ENCODE measurements at places on chromosomes 12 and 14.
A peak's percentile ranks its signal among the peaks of the same experiment; 100 is the strongest.

- DNase-seq = peak; percentile 77
Observed at GRCh38 chr12:54220092-54220557, 31.3 kb upstream of the SMUG1 start.

- no peak for DNase-seq
Observed at GRCh38 chr14:102344485-102344884, 18.2 kb downstream of the CINP start.

- peak; percentile 62 for DNase-seq
Observed at GRCh38 chr12:55724226-55724939, 4.2 kb downstream of the RDH5 start.

- DNase-seq = no peak
Observed at GRCh38 chr12:126093908-126094307, 1028.7 kb downstream of the AACS start.

DNA sequence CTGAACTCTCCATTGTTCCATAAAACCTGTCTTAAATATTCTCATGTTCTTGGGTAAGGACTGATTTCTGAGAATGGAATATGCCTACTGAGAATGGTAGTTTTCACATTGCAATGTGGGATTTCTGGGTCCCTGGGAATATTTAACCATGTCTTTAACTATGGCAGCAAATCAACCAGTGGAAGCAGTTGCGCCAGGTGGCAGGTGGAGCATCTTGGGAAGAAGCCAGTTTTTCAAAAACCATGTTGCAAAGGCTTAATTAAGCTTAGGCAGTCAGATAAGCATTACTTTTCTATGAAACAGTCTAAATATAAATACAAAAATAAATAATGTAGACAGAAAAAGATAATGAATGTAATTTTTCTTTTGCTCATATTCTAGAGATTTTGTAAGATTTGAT, 448.1 kb downstream of the ADAMTS20 start:
- DNase-seq = no peak

DNA sequence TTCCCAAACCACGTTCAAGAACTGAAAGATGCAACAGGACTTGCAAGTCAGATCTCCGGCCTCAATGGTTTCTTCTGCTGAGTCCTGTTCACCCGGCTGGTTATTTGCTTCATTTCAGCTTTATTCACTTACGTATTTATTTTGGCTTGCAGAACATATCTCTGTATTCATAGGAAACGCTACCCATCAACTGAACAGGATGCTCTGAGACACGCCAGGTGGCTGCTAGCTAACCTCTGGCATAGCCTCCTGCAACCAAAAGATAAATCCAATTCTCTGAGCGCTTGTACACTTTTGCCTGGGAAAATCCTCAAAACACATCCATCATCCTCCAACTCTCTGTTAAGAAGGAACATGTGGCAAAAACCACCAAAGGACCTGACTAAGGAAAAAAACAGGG, 17.3 kb downstream of the MAP3K9 start:
- DNase-seq = no peak

GRCh38 chr14:100652744-100653143, 65.5 kb upstream of the BEGAIN start:
- no peak for DNase-seq

DNA sequence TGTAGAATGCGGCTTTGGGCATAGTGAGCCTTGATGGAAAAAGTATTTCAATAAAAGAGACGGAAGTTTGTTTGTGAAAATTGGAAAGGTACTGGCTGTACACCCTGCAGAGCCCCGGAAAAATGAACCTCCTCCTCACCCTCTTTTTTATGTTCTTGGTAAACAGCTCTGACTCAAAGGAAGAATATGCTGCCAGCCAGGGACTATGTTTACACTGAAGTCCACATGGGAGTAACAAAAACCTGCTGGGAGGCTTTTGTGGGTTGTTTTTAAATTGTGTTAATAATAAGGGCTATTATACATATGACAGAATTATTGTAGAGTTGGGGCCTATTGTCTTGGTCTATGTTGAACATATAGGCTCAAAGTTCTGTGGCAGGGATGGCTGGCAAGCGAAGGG, 70.7 kb downstream of the TTC8 start:
- no peak for DNase-seq

DNA sequence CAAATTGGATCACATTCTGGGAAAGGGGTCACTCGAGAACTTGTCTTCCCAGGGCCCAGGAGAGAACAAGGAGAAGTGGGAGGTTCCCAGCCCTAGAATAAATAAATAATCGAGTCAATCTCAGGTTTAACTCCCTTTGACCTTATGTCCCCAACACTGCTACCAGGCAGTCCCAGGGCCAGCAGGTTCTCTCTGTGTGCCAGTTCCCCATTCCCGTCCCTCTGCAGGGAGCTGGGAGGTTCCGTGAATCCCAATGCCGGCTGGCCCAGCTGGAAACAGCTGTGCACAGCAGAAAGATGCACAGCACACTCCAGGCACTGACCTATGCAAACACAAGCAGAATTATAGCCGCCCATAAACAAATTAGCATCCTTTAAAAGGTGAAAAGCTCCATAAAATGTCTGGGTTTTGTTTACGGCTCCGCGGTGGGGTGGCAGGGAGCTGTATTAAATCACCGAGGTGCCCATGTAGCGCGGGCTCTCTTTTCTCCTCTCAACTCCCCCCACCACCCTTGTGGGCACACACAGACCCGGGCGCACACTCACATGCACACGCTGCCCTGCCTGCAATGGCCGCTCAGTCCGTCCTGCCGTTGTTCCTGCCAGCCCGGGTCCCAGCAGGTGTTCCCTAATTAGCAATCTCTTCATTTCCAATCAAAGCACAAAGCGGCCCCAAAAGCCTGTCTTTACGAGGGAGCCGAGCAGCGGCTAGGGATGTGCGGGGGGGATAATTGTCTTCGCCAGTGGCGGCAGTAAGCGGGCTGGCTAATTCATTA, 46.6 kb upstream of the ESRRB start:
- no peak for DNase-seq

- DNase-seq = no peak
Observed at GRCh38 chr12:788288-788687, 35.9 kb downstream of the WNK1 start.

- DNase-seq = no peak
Observed at GRCh38 chr12:12442548-12443071, 85.7 kb downstream of the BORCS5 start.

- DNase-seq = no peak
Observed at GRCh38 chr14:90290337-90291011, 34.1 kb downstream of the PSMC1 start.

DNA sequence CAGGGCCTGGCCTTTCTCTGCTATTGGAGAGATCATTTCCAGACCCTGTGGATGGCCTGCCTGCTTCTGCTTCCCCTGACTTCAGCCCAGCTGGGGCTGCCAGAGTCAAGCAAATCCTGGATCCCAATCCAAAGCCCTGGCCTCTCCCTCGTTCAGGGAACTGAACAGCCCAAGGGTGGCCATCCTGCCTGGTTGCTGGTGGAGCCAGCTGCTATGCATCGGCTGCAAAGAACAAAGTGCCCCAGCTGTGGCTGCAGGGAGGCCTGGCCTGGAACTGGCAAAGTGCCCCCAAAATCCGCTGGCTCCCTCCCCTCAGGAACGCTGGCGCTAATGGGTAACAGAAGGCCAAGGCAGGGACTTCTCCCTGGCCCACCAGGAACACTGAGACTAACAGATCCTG, 56.4 kb downstream of the LRRC74A start:
- no peak for DNase-seq

- DNase-seq = no peak
Observed at GRCh38 chr12:55708695-55709233, 1.1 kb upstream of the ITGA7 start.

- DNase-seq = no peak
Observed at GRCh38 chr14:86035882-86036281, 505.9 kb downstream of the FLRT2 start.

DNA sequence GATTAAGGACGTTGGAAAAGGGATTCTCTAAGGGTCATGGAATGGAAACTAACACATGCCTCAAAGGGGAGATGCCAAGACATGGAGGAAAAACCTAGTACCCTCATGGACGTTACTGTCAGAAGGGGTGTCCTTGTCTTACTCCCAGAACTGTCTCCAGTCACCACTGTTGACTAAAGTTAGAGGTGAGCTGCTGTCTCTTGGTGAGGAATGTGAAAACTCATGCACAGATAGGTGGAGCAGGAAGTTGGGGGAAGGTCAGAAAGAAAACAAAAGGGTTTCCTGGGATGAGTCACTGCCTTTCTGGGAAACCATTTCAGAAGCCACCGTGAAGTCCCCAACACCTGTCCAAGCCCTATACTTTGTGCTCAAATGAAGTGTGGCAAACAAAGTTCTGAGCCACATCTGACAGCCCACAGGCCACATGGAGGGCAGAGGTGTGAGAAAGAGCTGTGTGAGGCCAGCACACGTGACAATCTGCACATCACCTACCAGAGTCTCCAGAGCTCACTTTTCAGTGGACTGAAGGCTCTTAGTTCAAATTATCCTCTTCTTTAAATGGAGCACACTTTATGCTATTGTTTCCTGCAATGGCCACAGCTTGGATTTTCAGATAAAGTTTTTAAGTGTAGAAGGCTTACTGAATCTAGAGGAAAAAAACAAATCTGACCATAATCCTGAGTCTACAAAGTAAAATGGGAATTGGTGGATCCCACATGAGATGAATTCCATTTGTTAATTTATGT, 92.9 kb upstream of the EGLN3 start:
- no peak for DNase-seq

- no peak for DNase-seq
Observed at GRCh38 chr12:115261691-115262398, 577.9 kb upstream of the TBX3 start.

DNA sequence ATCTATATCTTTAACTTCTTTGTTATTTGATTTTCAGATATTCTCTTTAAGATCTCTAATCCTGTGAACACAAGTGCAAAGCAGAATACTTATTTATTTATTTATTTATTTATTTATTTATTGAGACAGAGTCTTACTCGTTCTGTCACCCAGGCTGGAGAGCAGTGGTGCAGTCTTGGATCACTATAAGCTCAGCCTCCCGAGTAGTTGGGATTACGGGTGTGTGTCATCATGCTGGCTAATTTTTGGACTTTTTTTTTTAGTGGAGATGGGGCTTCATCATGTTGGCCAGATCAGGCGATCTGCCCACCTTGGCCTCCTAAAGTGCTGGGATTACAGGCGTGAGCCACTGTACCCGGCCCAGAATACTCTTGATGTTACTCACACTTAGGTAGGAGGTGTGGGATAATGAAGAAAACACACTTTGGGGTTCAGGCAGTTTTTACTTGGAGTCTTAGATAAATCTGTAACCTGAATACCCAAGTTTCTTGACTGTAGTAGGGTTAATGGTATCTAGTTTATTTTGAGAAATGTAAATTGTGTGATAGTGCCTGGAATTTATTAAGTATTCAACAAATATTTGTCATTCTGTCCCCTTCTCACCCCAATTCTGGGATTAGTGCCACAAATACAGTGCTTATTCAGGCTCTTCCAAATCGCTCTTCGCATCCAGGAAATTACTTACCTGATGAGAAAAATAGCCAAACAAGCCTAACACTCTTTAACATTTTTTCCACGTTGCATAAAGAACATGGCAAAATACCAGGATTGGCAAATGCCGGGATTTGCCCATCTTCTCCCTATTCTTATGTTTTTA, 33.0 kb downstream of the METAP2 start:
- no peak for DNase-seq

GRCh38 chr12:101172316-101172715, 37.7 kb downstream of the SLC5A8 start:
- DNase-seq = no peak

- no peak for DNase-seq
Observed at GRCh38 chr14:68800390-68800789, 7.5 kb upstream of the ZFP36L1 start.

DNA sequence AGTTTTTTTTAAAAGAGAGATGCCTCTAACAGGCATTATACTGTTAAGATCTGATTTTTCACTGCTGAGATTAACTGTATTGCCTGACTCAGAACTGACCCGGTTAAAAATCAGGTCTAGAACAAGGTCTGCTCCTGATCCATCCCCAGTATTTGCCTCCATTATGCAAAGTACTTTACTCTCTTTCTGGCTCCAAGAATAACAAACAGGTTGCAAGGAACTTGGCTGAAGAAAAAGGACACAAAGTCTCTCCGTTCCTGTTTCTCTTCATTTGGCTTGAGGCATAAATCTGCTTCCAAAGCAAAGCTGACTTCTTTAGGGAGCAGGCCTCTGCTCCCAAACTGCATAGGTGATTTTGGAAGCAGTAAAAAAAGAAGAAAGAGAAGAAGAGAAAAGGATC, 199.3 kb upstream of the PDZRN4 start:
- no peak for DNase-seq

- no peak for DNase-seq
Observed at GRCh38 chr14:89296281-89296745, 120.7 kb downstream of the FOXN3 start.

GRCh38 chr12:131221957-131222328, 268.2 kb downstream of the ADGRD1 start:
- no peak for DNase-seq

DNA sequence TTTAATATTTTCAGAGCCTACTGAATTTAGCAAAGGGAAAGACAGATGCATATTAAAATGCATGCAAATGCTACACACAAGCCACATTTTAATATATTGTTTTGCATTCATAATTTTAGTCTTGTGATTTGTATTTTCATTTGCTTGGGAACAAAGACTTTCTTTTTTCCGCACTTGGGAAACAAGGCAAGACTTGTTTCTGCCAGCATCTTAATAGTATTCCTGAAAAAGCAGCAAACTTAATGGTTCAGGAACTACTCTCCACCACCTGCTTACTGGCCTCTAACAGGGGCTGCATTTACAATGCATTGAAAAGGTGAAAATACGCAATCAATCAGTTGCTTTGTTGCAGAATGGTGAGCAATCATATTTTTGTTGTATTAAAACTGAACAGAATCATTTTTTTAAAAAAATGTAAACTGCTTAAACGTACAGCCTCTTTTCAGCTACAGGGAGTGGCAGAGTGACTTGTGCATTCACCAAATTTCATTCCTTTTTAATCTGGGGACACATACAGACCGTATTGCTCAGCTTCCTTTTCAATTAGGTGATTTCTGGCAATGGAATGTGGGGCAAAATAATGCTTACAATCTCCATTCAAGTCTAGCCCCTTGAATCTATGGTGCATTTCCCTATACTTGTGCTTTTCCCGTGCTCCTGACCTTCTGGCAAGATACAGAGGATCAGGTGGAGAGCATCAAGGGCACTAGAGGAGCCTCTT, 144.1 kb upstream of the BTG1 start:
- no peak for DNase-seq

All from T-cell (primary cell).